ENCODE measurements at places on chromosomes 13 and 19.

DNA sequence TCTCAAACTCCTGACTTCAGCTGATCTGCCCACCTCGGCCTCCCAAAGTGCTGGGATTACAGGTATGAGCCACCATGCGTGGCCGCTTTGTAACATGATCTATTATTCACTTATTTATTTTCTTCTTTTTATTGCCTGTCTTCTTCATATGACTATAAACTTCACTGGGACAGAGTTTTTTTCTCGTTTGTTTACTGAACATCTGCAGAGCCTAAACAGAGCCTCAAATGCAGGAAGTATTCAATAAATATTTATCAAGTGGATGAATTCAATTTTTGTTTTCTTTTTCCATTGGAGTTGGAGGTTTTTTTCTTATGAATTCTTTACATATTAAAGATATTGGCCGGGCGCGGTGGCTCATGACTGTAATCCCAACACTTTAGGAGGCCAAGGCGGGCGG is 54.7 kb downstream of the SKA3 start:
- DNase-seq: no peak

DNA sequence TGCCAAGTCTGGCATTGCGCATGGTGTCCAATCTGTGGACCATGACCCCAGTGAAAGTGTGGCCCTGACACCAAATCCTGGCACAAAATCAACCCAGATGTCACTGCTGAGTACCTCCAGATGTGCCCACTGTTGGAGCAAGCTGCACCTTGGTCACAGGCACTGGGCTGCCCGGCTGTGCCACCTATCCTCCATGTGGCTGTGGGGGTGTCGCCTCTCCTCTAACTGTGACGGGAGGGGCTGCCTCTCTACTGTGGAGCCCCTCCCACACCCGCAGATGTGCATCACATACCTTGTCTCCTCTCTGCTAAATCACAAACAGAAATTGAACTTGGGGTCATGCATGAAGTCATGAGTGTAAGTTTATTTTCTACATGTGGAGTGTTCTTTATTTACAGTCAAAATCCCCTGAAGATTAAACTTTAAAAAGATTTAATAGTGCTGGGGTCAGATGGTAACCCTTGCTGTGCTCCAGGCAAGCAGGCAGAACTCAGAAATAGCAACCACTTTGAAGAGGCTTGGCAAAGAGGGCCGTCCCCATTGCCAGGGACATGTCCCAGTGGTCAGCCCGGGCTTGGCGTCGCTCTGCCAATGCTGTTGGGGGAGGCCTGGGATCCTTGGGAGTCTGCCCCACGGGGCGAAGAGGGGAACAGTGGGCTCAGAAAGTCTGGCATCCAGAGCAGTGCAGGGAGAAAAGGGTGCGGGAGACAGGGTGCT is 46.4 kb upstream of the ZNF536 start:
- DNase-seq: no peak

DNA sequence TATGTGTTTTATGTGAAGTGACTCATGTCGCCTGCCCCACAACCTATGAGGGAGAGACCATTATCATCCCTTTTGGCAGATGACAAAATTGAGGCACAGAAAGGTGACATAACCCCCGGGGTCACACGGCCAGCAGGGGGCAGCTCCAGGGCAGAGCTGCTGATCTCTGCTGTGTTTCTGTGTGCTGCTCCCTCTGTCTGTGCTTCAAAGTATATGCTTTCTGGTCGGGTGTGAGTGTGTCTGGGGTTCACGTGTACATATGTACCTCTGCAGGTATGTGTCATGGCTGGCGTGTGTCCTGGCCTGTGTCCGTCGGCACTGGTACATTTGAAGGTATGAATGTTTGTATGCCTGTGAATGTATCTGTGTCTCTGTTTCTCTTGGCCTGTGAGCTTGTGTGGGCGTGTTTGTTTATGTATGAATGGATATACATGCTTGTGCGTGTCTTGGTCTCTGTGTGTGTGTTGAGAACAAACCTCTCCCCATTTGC is 7.1 kb downstream of the LIPE start:
- peak; percentile 59 for DNase-seq

- peak; percentile 26 for DNase-seq
These were observed 127.9 kb downstream of the KCTD12 start for GRCh38 chr13:76758257-76758656.

GRCh38 chr19:47428177-47428894 is 9.0 kb upstream of the MEIS3 start:
- peak; percentile 100 for DNase-seq

DNA sequence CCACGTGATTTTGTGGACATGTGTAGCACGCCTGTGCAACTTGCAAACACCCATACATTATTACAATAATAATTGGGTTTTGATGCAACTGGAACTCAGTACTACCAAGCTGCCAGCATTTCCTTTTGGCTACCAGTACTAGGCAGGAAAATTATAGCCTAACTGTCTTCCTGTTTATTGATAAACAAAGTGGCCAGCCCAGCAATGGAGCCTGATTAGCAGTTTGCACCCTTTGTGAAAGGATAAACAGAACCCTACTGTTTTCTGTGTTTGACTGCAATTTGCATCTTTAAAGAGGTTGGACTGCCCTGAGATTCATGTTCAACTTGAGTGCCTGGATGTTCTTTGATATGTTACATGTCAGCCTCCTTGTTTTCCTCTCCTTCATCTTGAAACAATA is 173.9 kb downstream of the ZIC5 start:
- DNase-seq: no peak

GRCh38 chr13:111255228-111255790 is 65.1 kb upstream of the TEX29 start:
- DNase-seq: no peak

Measured in iris pigment epithelial cell (primary cell).